ENCODE measurements at places on chromosomes 4 and X. TPM values are rescaled to one million over a fixed set of nuclear protein-coding genes. Genes with fewer than 3 reads are reported as not detected.

HERC6 gene
- total RNA-seq, result 17.1 TPM

FANCB gene
- total RNA-seq, result 13.0 TPM

CXCL3 gene
- total RNA-seq, result not detected

DRD5 gene
- total RNA-seq, result not detected

RBM3 gene
- 378 TPM for total RNA-seq

IL2RG gene
- total RNA-seq, result 503 TPM
